ENCODE measurements at places on chromosomes 16 and 17.

GRCh38 chr17:27563532-27563931 lies 67.5 kb upstream of the LGALS9 start:
- no peak for DNase-seq

GRCh38 chr17:34998205-34998604 lies 17.9 kb downstream of the LIG3 start:
- DNase-seq, result peak; percentile 73

- no peak for DNase-seq
Measured at GRCh38 chr17:74049167-74049966, 154.1 kb upstream of the RPL38 start.

DNA sequence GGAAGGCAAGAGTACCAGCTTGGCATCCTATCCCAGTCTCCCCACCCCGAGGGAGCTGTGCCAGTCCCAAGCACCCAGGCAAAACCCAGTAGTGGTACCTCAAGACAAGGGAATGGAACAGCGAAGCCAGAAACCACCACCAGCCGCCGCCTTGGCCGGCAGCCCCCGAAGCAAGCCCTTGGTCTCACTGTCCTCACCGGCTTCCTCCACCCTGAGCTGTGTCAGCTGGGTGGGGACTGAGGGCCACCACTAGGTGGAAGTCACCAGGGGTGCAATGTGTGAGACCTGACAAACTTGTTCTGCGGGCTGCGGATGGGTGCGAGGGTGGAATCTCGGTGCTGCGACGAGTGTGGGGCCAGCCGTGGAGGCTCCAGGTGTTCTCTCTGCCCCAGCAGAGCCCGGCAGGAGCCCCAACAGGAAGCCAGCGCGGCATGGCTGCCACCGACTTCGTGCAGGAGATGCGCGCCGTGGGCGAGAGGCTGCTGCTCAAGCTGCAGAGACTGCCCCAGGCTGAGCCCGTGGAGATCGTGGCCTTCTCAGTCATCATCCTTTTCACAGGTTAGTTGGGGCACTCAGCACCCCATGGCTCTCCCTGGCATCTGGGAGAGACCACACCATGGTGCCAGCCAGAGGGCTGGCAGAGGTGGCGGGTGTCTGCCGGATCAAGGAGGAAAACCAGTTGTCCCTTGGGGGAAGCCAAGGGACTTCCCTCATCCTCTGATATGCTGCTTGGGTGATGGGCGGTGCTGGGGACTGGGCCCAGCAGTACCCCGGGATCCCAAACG lies 6.7 kb downstream of the SMIM5 start:
- no peak for DNase-seq

- DNase-seq, result no peak
Measured at GRCh38 chr17:65984299-65984698, 207.6 kb downstream of the CEP112 start.

- no peak for DNase-seq
Measured at GRCh38 chr17:19263641-19264051, 26.5 kb downstream of the EPN2 start.

GRCh38 chr16:77696149-77696548 lies 26.2 kb upstream of the NUDT7 start:
- DNase-seq, result no peak

All from stimulated activated CD4-positive, alpha-beta T cell treated with anti-CD3 and anti-CD28 coated beads, TNF-alpha, amount 100 ng/mL, for 24 hours (primary cell).